Hair follicle dermal papilla cell (primary cell): ENCODE measurements at places on chromosomes 6 and 20. TPM values are rescaled to one million over a fixed set of nuclear protein-coding genes. Genes with fewer than 3 reads are reported as not detected.

The PTPRT gene
- not detected in 2 replicates for total RNA-seq

The OXT gene
- not detected in 2 replicates for total RNA-seq

The GSTA3 gene
- total RNA-seq, result not detected in 2 replicates

The SAMD3 gene
- 0.61 and 0.65 TPM in 2 replicates for total RNA-seq

The PCSK2 gene
- total RNA-seq, result 0.32 TPM in 1 of 2 replicates, not detected in the other

The LRRC1 gene
- 1.1 and 1.7 TPM in 2 replicates for total RNA-seq

The GSTA2 gene
- not detected in 2 replicates for total RNA-seq

The TMEM151B gene
- not detected in 2 replicates for total RNA-seq

The HFE gene
- total RNA-seq, result 18.1 and 25.2 TPM in 2 replicates

The PAX1 gene
- 0.32 and 0.49 TPM in 2 replicates for total RNA-seq

The TNF gene
- 0.16 TPM in 1 of 2 replicates, not detected in the other for total RNA-seq

The MCHR2 gene
- total RNA-seq, result not detected in 2 replicates

The OOEP gene
- 0.16 TPM in 1 of 2 replicates, not detected in the other for total RNA-seq

The GABRR1 gene
- not detected in 2 replicates for total RNA-seq

The POM121L2 gene
- total RNA-seq, result not detected in 2 replicates

The RHAG gene
- total RNA-seq, result not detected in 2 replicates

The LY6G6C gene
- total RNA-seq, result not detected in 2 replicates

The FGD2 gene
- total RNA-seq, result not detected in 2 replicates

The ITCH gene
- total RNA-seq, result 75.5 and 81.9 TPM in 2 replicates

The LGSN gene
- total RNA-seq, result not detected in 2 replicates

The LY86 gene
- not detected in 2 replicates for total RNA-seq

The NFS1 gene
- total RNA-seq, result 20.3 and 24.0 TPM in 2 replicates

The GPR63 gene
- total RNA-seq, result 1.2 and 1.9 TPM in 2 replicates

The FIG4 gene
- total RNA-seq, result 15.3 and 16.8 TPM in 2 replicates

The C2 gene
- 2.1 and 3.3 TPM in 2 replicates for total RNA-seq

The SMLR1 gene
- total RNA-seq, result under 0.01 TPM in 1 of 2 replicates, not detected in the other

The DCDC2 gene
- 0.16 and 0.24 TPM in 2 replicates for total RNA-seq

The CAP2 gene
- total RNA-seq, result 1.9 and 10.5 TPM in 2 replicates

The GNMT gene
- total RNA-seq, result 0.16 and 0.36 TPM in 2 replicates

The SLC13A3 gene
- total RNA-seq, result 2.3 and 2.4 TPM in 2 replicates

The ANKRD66 gene
- not detected in 2 replicates for total RNA-seq

The PNLDC1 gene
- total RNA-seq, result 0.81 and 1.2 TPM in 2 replicates

The HSPA1L gene
- total RNA-seq, result 0.73 and 0.97 TPM in 2 replicates

The KIAA1755 gene
- total RNA-seq, result 0.24 and 0.32 TPM in 2 replicates

The RPP40 gene
- 7.0 and 9.2 TPM in 2 replicates for total RNA-seq

The KHDC3L gene
- total RNA-seq, result not detected in 2 replicates

The NKAIN2 gene
- total RNA-seq, result 0.12 TPM in 1 of 2 replicates, not detected in the other

The ULBP1 gene
- 0.61 and 1.1 TPM in 2 replicates for total RNA-seq

The SPTLC3 gene
- total RNA-seq, result 3.6 and 6.7 TPM in 2 replicates

The COL9A1 gene
- total RNA-seq, result not detected in 2 replicates

The FOXS1 gene
- 0.16 TPM in 1 of 2 replicates, not detected in the other for total RNA-seq

The CST2 gene
- not detected in 2 replicates for total RNA-seq
